ENCODE measurements at places on chromosomes 12 and 14. TPM values are rescaled to one million over a fixed set of nuclear protein-coding genes. Genes with fewer than 3 reads are reported as not detected.

The DACT1 gene
- total RNA-seq, result 0.50 TPM

DNA sequence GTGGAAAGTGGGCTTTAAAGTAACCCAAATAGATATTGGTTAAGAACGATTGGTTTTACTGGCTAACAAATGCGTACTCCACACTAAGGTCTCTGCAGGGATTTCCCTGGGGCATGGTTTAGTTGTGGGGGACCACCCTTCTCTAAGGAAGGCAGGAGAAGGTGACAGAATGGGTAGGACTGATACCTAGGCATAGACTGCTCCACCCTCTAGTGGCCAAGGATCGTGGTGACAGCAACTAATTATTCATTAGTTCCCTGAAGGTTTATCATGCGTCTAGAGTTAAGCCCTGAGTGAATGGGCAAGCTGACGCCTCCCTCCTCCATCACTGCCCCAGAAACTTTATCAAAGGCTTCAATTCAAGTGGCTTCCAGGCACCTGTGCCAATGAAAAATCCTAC is 9.1 kb downstream of the FAM181A start:
- no peak overlapping the region for H3K4me3 ChIP-seq
- H3K27me3 ChIP-seq, result no peaks in the 10 kb centered on the region
- peaks cover 10% of the 10 kb centered on the region for H3K36me3 ChIP-seq
- DNase-seq, result no peak
- H3K27ac ChIP-seq, result no peak overlapping the region
- peaks cover 8% of the 10 kb centered on the region for H3K4me1 ChIP-seq

DNA sequence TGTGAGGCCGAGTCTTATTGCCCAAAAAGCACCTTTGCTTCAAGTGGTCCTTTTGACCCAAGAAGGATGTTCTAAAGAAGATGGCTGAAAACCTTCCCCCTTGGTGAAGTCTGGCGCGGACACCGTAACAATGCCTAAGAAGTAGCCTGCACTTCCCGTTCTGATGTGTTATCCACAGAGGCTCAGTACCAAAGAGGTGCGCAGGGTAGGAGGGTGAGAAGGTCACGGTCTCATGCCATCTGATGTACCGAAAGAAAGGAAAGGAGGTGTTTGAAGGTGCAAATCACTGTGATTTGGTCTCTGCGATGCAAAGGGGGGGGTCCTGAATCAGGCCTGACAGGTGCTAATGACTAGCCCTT is 9.9 kb downstream of the PEBP1 start:
- no peak for DNase-seq
- no peaks in the 10 kb centered on the region for H3K4me1 ChIP-seq
- H3K27me3 ChIP-seq, result no peaks in the 10 kb centered on the region
- H3K36me3 ChIP-seq, result peaks cover 25% of the 10 kb centered on the region
- H3K27ac ChIP-seq, result no peak overlapping the region

GRCh38 chr14:63656194-63656593 is 14.5 kb upstream of the WDR89 start:
- no peak overlapping the region for H3K27ac ChIP-seq
- peaks cover 2% of the 10 kb centered on the region for H3K4me1 ChIP-seq
- no peak for DNase-seq
- no peaks in the 10 kb centered on the region for H3K27me3 ChIP-seq
- peaks cover 7% of the 10 kb centered on the region for H3K36me3 ChIP-seq

Data from activated naive CD8-positive, alpha-beta T cell treated with anti-CD3 and anti-CD28 coated beads, Interleukin-2, amount 10 ng/mL, durations not matched to agents 7 days and 5 days (primary cell).